ENCODE measurements at places on chromosomes 1 and 21.
A peak's percentile ranks its signal among the peaks of the same experiment; 100 is the strongest.

- no peak for DNase-seq
Observed at GRCh38 chr1:228851618-228852017, 116.3 kb downstream of the RHOU start.

GRCh38 chr1:33323663-33324477 lies 3.0 kb upstream of the A3GALT2 start:
- DNase-seq = no peak

GRCh38 chr1:168199056-168199455 lies 20.3 kb downstream of the TIPRL start:
- no peak for DNase-seq

DNA sequence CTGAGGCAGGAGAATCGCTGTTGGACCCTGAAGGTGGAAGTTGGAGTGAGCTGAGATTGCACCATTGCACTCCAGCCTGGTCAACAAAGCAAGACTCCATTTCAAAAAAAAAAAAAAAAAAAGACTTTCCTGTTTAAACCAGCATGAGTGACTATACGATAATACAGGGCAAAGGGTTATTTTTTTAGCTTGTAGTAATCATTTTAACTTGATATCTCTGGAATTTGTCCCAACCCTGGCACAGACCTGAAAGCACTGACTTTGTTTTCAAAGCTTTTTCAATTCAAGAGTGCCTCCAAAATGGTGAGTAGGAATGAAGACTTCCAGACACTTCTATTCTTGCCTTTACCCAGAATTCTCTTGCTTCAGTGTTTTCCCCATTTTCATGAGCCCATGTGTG lies 4.4 kb upstream of the TMCO2 start:
- no peak for DNase-seq

DNA sequence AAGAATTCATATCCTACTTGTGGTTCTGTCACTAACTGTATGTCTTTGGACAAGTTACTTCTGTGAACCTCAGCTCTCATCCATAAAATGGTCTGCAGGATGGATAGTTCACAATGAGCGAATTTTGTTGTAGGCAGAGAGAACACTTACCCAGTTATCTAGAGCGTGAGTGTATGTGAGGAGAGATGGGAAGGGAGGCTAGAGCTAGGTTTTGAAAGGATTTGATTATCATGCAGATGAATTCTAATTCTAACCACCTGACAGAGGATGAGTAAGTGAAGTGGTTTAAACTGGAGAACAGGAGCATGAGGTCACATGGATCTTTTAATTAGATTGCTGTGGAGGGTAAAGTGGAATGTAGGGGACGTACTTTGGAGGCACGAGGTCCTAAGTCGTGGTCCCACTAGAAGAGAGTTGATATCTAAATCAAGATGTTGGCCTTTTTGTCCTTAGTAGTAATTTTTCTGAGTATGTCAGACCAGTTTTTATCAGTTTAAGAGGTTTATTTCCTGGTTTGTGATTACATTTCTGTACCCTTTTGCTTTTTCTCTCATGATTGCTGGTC lies 5.0 kb downstream of the SUCO start:
- peak; percentile 25 for DNase-seq

- DNase-seq = no peak
Observed at GRCh38 chr1:180179162-180179957, 24.7 kb downstream of the QSOX1 start.

- no peak for DNase-seq
Observed at GRCh38 chr21:28193189-28193588, 799.5 kb downstream of the LTN1 start.

GRCh38 chr1:153028766-153029165 lies 2.2 kb upstream of the SPRR1B start:
- DNase-seq = no peak

DNA sequence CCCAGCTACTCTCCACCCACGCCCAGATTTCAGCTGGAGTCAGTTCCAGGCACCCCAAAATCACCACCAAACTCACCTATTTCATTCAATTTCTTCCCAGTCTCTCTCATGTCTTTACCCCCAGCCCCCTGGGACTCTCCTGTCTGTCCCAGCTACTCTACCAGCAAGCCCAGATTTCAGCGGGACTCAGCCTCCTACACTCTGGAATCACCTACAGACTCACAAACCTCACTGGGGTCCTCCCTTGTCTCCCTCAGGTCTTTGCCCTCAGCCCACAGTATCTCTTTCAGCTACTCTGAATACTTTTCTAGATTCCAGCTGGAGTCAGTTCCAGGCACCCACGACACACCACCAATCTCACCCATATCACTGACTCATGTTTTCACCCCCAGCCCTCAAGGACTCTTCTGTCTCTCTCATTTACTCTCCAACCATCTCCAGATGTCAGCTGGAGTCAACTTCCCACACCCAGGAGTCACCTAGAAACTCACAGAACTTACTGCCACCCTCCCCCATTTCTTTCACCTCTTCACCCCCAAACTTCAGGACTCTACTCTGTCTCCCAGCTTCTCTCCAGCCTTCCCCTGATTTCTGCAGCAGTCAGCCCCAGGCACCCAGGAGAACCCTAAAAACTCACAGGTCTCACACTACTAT lies 1529.3 kb upstream of the TPTE start:
- no peak for DNase-seq

DNA sequence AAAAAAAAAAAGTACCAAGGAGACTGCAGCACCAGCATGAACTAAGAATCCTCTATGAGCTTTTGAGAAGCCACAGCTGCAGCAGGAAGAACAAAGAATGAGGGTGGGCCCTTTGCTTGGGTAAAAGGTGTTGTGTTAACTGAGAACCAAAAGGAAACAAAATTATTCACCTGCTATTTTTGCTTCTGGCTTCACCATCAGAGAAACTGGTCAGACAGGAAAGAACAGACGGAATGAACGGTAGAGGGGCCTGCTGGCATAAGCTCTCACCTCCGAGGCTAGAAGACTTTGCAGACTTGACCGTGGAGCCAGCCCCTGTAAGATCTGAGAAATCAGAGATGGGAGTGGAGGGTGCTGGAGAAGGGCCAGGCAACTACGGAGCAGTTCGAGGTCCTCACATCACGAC lies 27.6 kb downstream of the IL10RB start:
- DNase-seq = no peak

DNA sequence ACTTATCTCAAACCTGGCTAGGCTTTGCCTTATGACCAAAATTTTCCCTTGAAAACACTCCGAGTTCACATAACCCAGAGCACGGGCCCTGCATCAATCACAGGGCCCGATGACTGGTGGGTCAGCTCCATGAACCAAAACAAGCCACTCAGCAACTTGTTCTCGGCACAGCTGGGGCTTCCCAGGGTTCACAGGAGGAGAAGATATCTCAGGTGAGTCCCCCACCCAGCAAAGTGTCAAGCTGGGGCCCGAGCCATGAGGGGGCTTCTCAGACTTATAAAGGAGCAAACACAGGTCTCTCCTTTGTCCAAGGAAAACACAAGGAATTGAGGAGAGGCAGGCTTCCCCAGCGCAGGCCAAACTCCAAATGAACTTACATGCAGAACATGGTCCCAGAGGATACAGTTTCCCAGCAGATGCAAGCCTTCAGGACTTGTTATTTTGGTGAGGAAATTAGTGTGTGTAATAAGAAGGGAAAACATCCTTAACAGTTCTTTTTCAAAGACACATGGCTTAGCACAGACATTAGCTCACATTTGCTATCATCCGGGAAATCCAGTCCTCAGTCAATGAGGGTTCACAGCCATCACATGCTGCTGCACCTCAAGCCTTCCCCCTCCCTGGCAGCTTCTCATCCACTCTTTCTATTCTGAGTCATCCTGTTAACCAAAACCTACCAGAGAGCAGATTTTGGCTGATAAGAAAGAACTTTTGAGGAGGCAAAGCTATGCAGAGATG lies 98.1 kb upstream of the NFIA start:
- peak; percentile 53 for DNase-seq

DNA sequence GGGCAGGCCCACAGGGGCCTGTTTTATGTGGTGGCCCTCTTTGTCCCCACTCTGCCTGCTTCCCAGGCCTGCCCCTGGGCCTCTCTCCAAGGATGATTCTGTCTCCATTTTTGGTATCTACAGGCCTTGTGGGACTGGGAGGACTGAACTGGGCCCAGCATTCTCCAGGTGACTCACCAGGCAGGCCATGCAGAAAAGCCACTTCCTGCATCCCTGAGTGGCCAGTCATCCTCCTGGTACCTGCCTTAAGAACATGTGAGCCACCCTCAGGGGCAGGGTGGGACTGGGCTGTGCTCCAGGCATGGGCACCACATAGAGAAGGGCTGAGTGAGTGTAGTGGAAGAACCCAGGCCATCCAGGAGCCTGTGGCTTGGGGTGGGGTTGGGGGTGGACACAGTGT lies 20.0 kb upstream of the BCAR3 start:
- peak; percentile 99 for DNase-seq

DNA sequence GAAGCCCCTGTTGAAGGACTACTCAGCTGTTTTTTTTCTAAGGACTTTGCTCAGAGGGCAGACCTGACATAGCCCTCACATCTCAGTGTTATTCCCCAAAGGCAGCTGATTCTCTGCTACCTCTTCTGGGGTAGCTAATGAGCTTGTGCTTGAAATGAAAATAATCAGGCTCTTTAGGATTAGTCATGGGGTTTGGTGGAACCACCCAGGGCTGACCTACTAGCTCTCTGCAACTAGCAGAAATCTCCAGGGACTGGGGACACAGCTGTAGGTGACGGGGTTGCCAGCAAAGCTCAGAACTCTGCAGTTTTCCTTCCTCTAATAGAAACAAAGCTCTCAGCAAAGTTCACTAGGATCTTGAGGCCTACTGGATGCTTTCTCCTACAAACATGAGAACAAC lies 106.4 kb upstream of the BCL9 start:
- no peak for DNase-seq

GRCh38 chr1:169146576-169147214 lies 40.2 kb downstream of the ATP1B1 start:
- DNase-seq = no peak

- peak; percentile 50 for DNase-seq
Observed at GRCh38 chr1:235843461-235843961, 23.2 kb downstream of the LYST start.

GRCh38 chr1:221910222-221910621 lies 168.3 kb upstream of the DUSP10 start:
- no peak for DNase-seq

DNA sequence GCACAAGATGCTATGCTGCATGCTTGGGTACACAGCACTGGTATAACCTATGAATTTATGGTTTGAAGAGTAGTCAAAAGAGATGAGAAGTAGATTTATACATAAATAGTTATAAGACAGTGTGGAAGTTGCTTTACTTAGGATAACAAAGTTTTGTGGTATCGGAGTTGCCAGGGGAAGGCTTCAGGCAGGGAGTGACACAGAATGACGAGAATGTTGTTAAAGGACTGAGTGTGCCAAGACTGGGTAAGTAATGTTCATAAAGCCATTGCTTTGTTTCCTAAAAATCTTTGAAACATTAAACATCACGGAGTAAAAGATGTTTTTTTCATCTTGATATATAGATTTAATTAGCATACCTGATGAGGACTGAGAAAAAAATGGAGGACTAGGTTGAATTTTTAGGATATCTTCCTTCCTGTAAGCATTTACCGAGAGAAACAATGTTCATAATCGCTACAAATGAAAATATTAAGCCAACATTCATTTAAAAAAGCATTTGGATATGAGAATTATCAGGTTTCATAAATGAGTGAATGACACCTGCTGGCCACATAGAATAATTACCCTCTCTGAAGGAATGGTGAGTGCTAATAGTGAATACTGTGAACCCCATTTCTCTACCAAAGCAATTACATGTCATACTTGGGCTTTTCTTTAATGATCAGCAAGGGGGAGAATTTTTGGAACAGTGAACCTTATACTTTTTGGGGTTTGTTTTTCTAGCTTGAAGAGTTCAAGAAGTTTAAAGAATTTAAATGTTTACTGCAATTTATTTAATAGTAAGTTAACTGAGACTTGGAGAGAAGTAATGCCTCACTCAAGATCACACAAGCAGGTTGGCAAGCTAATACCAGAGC lies 28.4 kb downstream of the EXTL2 start:
- peak; percentile 60 for DNase-seq

GRCh38 chr1:156812293-156812990 lies 4.2 kb downstream of the SH2D2A start:
- no peak for DNase-seq

GRCh38 chr1:75630004-75630594 lies 19.2 kb upstream of the SLC44A5 start:
- DNase-seq = no peak

DNA sequence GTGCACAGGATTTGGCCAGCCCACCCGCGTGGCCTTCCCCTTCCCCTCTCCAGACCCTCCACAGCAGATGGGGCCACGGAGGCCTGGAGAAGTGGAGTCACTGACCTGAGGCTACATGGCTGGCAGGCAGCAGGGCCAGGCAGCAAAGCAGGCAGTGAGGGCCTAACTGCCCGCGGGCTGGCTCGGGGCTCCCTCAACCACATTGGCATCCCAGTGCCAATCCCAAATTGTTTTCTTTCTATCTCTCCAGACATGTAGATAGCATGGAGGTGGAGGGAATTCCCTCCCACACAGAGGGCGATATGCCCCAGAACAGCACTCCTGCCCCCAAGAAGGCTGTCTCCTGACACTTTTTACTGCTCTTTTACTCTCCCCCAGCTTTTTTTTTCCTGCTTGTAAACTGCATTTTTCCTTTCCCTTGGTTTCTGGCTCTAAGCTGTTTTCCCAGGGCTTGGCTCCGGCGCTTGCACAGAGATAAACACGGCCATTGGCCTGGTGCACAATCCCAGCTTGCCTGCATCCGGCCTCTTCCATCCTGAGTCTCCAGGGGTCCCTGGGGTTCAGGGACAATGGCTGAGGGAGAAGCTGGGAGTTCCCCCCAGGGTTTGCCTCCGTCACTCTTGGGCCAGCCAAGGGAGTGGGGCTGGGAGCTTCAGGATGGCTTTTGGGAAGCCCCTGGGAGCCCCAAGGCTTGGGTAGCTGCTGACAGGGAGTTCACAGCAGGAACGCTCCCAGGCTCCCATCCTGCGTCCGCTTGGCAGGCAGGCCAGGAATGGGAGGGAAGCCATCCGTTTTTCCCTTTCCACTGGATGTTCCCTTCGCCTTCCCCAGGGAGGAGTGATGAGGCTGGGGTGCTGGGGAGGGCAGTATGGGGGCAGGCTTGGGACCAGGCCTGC lies 7.0 kb downstream of the EPHX1 start:
- no peak for DNase-seq

- DNase-seq = no peak
Observed at GRCh38 chr1:197890936-197891335, 11.5 kb upstream of the C1orf53 start.
